ENCODE measurements at places on chromosomes 3 and 15.
A peak's percentile ranks its signal among the peaks of the same experiment; 100 is the strongest.

DNA sequence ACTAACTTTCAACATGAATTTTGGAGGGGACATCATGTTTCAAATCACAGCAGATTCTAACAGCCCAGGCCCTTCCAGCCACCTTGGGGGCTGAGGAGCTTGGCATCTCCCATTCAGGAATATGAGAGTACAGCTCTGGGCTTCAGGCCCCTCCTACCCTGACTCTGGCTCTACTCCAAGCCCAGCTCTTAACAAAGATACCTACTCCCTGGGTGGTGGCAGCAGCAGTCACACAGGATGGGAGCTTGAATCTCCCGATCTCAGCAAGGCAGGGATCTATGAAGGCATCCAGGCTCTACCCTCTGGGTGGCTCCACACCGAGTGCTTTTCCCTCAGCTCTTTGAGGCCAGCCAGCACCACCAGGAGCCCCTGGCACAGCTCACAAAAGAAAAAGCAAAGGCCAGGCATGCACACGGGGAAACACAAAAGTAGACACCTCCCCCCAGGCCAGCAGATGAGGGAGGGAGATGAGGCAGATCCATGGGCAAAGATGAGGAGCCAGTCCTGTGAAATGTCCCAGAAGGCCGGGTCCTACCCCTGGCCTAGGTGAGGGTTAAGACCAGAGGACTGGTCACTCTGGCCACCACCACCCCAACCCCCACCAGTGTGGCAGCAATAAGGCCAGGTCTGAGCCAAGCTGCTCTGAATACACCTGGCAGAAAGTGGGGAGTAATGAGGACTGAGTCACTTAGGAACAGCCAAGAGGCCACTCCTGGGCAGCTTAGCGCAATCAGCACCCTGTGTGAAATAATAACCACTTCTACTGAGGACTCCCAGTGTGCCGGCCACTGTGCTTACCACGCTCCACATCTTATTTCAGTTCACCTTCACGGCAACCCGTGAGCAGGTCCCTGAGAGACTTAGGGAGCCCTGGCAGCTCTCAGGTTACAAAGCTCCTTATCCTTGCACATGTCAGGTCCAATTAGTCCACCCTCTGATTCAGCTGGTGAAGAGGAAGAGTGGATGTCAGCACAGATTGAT lies 24.3 kb downstream of the PLA2G4F start:
- DNase-seq: peak; percentile 25

- no peak for DNase-seq
These were observed 236.5 kb downstream of the IL20RB start for GRCh38 chr3:137194301-137194700.

- DNase-seq: no peak
These were observed 674.1 kb downstream of the MECOM start for GRCh38 chr3:168989396-168989795.

DNA sequence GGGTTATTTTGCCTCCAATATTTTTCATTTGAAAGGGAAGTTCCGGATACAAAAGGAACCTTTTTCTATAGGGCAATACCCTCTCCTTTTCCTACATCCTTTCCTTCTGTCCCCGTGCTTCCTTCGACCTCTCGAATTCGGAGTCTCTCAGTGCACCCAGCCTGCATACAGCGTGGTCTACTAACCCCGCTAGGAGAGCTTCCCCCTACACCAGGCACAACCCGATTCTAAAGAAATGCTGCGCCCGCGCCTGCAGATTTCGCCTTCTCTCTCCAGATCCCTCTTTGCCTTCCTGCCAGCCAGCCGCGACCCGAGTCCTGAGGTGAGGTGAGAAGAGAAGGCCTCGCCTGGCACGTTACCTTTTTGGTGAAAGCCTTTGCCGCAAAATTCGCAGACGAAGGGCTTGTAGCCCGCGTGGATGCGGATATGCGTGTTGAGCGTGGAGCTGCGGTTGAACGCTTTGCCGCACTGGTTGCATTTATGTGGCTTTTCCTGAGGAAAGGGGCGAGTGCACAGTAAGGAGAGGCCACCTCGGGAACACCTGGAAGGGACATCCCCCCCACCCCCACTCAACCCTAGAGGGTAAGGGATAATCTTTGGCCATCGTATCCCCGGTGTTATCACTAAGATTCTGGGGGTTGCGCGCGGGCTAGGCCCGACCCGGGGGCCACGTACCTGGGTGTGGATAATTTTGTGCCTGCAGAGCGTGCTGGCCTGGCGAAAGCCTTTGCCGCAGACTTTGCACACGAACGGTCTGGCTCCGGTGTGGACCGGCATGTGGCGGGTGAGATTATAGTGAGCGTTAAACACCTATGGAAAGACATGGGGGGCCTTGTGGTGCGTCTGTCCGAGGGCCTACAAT lies 2.3 kb downstream of the FEZF2 start:
- no peak for DNase-seq

DNA sequence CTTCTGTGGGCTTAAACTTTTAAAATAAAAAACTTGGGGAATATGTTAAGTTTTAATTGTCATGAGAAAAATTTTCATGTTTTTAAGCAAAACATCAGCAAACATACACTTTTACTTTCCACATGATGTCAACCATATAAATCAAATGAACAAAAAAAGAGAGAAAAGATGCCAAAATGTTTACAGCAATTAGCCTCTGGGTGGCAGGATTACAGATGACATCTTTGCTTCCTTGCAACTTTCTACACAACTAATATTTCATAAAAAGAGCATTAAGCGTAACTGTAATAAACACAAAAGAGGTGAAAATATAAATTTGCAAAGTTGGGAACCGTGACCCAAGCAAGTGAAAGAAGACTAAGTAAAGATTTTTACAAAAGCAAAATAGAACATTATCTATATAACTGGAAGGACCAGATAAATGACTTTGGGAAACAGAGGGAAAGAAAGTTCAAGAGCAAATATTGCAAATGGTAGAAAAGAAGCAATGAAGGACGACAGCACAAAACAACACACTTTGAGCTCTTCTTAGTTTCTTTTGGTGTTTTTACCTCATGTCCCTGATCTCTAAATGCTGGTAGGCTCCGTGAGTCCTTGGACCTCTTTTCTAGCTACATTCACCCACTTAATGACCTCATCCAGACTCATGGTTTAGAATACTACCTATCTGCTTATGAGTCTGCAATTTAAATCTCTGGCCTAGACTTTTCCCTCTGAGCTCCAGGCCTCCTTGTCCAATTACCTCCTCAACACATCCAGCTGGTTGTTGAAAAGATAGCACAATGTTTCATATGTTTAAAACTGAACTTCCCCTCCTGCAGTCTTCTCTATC lies 9.4 kb downstream of the TP53BP1 start:
- DNase-seq: no peak

GRCh38 chr15:76945494-76946093 lies 14.0 kb downstream of the RCN2 start:
- DNase-seq: no peak

GRCh38 chr3:30614943-30615342 lies 8.5 kb downstream of the TGFBR2 start:
- DNase-seq: no peak

DNA sequence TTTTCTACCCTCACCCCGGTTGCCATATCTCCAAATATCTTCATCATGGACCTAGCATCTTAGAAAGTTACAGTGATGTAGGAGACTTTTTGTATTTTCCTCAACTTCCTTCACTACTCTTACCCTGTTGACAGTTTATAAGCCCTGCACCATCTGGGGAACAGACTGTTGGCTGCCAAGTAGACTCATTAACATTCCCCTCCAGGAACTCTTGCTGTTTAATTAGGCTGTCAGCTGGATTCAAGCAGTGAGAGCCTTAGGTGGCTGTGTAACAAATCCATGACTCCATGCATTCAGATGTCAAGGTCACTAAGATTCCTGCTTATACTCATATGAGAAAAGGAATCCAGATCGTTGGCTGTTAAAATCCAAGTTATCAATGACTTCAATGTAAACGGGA lies 198.3 kb downstream of the NAALADL2 start:
- DNase-seq: no peak

DNA sequence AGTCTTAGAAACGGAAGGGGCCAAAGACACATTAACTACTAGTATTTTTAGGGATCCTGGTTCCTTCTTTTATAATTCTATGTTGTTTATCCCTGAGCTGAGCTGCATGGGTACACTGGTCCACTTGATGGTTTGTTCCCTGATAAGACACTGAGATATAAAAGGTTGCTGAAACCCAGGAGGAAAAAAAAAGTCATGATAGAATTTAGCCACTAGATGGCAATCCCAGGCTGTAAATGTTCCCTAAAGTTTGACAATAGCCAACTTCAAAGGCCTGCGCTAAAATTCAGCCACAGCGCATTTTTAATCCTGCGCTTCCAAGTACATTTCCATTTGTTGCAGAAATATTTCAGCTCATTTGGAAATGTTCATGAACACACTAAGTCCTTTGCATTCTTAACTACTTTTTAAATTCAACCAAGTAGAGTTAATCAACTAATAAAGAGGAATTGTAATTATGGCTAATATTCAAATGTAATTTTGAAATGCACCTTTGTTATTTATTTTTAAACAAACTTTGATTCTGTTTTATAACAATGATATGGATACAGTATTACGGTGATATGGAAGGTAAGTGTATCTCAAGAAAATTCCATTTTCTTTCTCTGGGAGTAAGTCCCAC lies 249.3 kb upstream of the FEZF2 start:
- DNase-seq: peak; percentile 32

- no peak for DNase-seq
These were observed 52.3 kb downstream of the PGPEP1L start for GRCh38 chr15:98955331-98955730.

- DNase-seq: no peak
These were observed 25.7 kb upstream of the ULK4 start for GRCh38 chr3:41987627-41988026.

- no peak for DNase-seq
These were observed 634.1 kb downstream of the RBMS3 start for GRCh38 chr3:29914861-29915524.

- DNase-seq: no peak
These were observed 36.4 kb downstream of the EIF3J start for GRCh38 chr15:44573386-44573785.

- DNase-seq: no peak
These were observed 462 bp downstream of the EDEM1 start for GRCh38 chr3:5187920-5188418.

DNA sequence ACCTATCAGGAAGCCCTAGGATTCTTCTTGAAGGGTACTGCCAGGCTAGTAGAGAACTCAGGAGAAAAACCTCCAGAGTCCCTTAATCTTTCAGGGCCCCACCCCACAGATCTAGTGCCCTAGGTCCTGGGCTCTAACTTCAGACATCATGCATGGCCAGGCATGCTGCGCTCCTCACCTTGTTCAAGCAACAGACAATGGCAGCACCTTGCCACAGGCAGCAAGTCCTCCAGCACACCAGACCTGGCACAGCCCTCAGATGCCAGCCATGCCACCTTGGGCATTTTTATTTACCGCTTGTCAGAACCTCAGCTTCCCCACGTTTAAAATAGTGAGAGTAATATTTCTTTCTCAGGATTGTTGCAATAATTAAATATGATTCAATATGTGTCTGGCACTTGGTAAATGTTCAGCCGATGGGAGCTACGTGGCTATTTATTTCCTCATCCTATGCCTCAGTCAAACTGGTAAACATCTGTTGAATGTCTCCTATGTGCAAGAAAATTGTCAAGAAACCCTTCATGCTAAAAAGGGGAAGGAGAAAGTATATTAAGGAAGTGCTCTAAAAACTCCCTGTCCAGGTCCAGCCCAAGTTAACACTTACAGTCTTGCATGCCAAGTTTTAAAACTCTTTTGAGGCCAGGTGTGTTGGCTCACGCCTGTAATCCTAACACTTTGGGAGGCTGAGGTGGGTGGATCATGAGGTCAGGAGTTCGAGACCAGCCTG lies 14.5 kb upstream of the CCR1 start:
- DNase-seq: no peak

- DNase-seq: no peak
These were observed 223.9 kb downstream of the NR1D2 start for GRCh38 chr3:24168977-24169376.

DNA sequence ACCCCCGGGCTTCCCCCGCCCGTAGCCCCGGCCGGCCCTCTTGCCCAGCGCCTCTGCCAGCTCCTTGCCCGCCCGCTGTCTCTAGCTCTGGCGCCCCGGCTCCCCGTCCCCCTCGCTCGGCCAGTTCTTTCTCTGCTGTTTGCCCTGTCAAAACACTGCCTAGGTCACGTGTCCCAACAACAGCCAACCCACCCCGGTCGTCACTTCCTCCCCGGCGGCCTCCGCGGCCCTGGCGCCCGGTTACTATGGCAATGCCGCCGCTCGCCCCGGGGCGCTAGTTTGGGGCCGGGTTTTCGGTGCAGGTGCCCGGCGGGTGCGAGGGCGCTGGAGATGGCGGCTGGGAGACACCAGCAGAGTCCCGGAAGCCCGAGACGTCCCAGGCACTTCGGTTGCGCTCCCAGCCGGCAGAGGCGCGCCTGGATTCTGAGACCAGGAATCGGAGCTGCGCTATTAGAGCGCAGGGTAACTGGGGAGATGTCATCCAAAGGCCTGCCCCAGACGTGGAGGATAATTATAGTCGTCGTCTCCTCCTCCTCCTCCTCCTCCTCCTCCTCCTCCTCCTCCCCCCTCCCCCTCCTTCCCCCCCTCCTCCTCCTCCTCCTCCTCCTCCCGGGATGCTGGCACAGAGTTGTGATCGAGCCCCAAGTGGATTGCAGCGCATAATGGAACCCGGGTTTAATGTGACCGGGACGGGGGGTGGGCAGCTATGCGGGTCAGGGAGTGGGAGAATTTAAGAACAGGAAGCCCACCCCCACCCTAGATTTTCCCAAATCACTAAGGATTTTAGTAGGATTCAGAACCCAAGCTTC lies at the start of gene ATOSA:
Gene ATOSA, minus strand, starts transcription at position 157 of the 809 bp plus-strand sequence. CDS start 1,367 bp downstream, outside the sequence.
- DNase-seq: peak; percentile 35

- DNase-seq: no peak
These were observed 57.1 kb upstream of the SSR3 start for GRCh38 chr3:156611870-156612494.

GRCh38 chr15:37933666-37934065 lies 774 bp upstream of the TMCO5A start:
- DNase-seq: no peak

GRCh38 chr15:88257311-88258092 lies 963 bp upstream of the NTRK3 start:
- no peak for DNase-seq

GRCh38 chr3:35946854-35947515 lies 307.7 kb downstream of the ARPP21 start:
- peak; percentile 60 for DNase-seq

GRCh38 chr3:126132751-126133511 lies 47.5 kb downstream of the ALDH1L1 start:
- DNase-seq: no peak

- no peak for DNase-seq
These were observed 26.4 kb downstream of the RBM6 start for GRCh38 chr3:49966233-49966942.

DNA sequence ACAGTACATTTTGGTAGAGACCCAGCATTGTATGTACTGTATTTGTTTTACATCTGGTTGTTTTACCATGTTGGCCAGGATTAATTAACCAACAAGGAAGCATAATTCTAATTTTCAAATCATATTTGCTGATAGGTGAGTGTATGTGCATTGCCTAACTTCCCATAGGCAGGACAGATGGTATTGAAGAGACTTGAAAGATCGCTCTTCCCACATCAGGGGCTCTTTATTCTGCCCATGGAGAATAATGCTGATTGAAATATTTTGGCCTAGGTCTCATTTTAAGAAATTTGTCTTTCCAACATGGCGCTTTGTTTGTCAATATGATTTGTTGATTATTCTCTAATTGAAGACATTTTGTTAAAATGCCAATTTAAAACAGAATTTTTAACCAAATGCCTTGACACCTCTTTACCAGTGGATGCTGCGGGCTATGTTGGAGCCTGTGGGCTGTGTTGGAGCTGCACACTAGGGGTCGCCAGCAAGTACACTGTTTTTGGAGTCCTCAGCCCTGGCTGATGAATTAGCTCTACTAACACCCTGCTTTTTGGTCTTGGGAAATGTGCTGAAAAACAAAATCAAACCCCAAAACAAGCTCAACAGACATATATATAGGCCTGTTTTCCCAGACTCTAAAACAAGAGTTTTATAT lies 5.3 kb downstream of the P2RY12 start:
- DNase-seq: no peak

Data from DMS153 (cell line).